ENCODE measurements at places on chromosomes 16 and 17.
A peak's percentile ranks its signal among the peaks of the same experiment; 100 is the strongest.

DNA sequence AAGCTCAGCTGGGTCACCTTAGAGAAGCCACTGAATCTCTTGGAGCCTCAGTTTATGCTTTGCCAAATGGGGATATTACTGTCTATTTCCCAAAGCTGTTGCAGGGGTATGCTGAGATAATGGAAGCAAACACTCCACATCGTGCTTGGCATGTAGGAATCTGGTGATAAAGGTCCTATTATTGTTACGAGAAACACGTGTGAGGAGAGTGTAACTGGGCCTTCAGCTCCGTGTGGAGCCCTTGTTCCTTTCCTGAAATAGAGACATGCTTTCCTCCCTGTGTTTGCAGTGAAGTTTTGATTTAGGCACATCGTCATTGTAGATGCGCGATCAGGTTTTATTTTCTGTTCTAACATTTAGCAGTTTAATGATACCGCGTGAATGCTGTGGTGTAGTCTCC is 292.4 kb downstream of the CPPED1 start:
- no peaks in the 10 kb centered on the region for H3K27me3 ChIP-seq
- no peak overlapping the region for H3K27ac ChIP-seq
- H3K36me3 ChIP-seq = no peaks in the 10 kb centered on the region
- peaks cover 20% of the 10 kb centered on the region for H3K4me1 ChIP-seq
- no peak overlapping the region for H3K4me3 ChIP-seq

GRCh38 chr16:30902029-30902972 is 5.9 kb downstream of the CTF1 start:
- peak overlapping the region; percentile 91 for H3K27ac ChIP-seq
- H3K4me3 ChIP-seq = peak overlapping the region; percentile 60
- DNase-seq = peak; percentile 79
- no peaks in the 10 kb centered on the region for H3K27me3 ChIP-seq
- H3K4me1 ChIP-seq = peaks cover 20% of the 10 kb centered on the region
- H3K36me3 ChIP-seq = no peaks in the 10 kb centered on the region

DNA sequence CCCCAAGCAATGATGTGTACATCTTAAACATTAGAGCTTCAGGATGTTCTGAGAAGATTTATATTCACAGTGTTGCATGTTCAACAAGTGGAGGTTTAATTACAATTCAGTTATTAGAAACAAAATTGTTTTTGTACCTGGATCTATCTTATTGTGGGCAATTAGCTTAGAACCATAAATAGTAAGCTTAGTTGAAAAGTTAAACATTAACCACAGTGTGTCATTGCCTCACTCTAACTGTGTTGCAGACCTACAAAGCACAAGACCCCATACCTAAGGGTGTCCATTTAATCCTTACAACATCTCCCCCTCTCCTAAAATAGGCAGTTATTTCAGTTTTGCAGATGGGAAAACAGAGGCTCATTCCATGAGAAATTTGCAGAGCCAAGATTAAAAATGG is 632.0 kb upstream of the SOX9 start:
- no peak for DNase-seq
- no peak overlapping the region for H3K27ac ChIP-seq
- no peak overlapping the region for H3K4me3 ChIP-seq
- no peaks in the 10 kb centered on the region for H3K27me3 ChIP-seq

DNA sequence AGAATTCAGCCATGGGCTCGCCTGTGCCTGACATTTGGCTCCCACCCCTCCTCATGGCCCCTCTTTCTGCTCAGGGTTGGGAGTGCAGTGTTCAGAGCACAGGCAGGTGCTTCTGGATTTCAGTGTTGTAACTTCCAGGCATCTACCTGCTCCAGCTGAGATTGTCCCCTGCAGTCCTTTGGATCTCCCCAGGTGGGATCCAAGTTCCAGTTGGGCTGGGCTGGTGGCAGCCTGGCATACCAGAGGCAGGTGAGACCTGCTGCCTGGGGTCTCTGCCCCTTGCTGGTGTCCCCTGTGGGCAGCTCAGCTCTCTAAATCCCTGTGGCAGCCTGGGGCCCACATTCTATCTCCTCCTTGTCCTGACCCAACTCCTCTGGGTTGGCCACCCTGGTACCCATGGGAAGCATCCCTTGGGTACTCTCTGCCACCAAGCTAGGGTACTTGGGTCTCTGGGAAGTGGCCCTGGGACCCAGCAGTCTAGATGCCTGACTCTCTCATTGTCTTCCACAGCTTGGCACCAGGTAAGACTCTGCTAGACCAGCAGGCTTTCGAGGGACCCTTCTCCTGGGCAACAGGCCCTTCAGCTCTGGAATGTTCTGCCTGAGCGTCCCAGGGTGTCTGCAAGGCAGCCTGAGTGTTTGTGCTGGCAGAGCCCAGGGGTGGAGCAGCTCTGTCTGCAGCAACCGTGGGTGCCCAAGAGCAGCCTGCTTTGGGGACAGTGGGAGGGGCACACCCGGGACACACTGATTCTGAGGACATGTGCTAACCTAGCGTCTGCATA is 42.5 kb downstream of the DNAH17 start:
- no peaks in the 10 kb centered on the region for H3K27me3 ChIP-seq
- H3K27ac ChIP-seq = no peak overlapping the region
- no peaks in the 10 kb centered on the region for H3K36me3 ChIP-seq
- no peak for DNase-seq
- H3K4me1 ChIP-seq = peaks cover 7% of the 10 kb centered on the region

DNA sequence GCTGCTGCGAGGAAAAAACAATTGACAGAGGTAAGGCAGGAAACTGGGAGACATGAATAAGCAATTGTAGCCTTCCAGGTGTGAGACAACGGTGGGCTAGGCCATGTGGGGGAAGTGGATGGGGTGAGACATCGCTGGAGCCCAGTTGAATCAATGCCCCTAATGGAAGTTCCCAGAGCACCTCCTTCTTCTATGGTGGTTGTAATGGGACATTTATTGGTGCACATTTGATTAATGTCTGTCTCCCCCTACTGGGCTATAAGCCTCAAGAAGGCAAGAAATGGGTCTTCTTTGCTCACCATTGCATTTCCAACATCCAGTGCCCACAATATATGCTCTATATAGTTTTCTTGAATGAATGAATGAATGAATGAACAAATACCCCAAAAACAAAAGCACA is 22.7 kb upstream of the CD300E start:
- peaks cover 62% of the 10 kb centered on the region for H3K27me3 ChIP-seq
- no peaks in the 10 kb centered on the region for H3K4me1 ChIP-seq
- no peak overlapping the region for H3K27ac ChIP-seq
- H3K36me3 ChIP-seq = no peaks in the 10 kb centered on the region
